DND-41 (cell line): ENCODE measurements at places on chromosomes 1 and 21.
A peak's percentile ranks its signal among the peaks of the same experiment; 100 is the strongest.

DNA sequence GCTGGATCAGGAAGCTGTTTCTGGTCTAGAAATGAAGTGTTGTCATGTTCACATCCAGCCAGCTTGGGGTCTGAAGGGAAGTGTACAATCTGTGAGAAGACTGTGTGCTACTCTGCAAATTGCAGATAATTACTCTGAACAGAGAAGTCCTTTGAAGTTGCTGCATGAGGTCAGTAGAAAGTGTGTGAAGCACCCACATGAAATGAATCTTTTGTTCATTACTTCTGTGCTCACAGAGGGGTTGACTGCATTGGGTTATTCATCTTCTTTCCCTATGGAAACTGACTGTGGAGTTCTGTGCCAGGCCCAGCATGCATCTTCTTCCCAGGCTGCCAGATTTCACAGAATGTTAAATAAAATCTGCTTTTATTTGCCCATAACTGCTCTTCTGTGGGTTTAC is 47.1 kb downstream of the CTH start:
- DNase-seq = no peak

GRCh38 chr21:39137248-39138178 is 45.7 kb downstream of the PSMG1 start:
- DNase-seq = peak; percentile 35

- DNase-seq = peak; percentile 43
These were observed 12.0 kb downstream of the MIIP start for GRCh38 chr1:12031039-12031980.

GRCh38 chr1:165409657-165410358 is 35.1 kb downstream of the RXRG start:
- DNase-seq = no peak

- no peak for DNase-seq
These were observed 152.7 kb downstream of the URB2 start for GRCh38 chr1:229778794-229779193.

DNA sequence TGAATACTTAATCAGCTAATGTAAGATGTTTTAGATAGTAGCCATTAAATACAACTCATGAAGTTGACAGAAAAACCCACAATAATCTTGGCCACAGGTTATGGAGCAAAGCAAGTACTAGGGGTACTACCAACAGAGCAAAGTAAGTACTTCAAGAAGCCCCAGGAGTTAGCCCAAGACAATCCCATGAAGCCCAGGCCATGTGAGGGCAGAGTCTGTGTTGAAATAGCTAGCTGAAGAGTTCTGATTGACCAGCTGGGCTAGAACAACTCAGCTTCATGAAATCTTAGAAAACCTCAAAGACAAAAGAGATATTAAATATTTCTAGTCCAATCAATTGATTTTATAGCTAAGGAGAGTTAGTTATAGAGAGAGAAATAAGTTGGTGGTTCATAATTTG is 212.9 kb upstream of the HOOK1 start:
- no peak for DNase-seq

GRCh38 chr1:156371553-156372264 is 2.7 kb downstream of the RHBG start:
- no peak for DNase-seq

DNA sequence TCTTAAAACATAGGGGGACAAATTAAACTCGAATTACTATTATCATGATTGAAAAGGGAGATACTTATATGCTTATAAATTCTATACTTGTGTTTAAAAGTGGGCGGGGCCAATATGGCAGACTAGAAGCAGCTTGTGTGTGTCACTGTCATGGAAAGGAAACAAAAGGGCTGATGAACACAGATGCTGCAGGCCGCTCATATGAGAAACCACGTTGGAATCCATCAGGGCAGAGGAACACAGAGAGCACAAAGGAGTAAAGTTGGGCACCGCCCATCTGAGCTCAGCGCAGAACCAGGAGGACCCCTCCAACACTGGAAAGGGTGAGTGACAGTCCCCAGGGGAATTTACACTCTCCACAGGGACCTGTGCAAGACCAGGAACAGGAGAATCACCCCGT is 107.0 kb downstream of the SLC5A9 start:
- no peak for DNase-seq

DNA sequence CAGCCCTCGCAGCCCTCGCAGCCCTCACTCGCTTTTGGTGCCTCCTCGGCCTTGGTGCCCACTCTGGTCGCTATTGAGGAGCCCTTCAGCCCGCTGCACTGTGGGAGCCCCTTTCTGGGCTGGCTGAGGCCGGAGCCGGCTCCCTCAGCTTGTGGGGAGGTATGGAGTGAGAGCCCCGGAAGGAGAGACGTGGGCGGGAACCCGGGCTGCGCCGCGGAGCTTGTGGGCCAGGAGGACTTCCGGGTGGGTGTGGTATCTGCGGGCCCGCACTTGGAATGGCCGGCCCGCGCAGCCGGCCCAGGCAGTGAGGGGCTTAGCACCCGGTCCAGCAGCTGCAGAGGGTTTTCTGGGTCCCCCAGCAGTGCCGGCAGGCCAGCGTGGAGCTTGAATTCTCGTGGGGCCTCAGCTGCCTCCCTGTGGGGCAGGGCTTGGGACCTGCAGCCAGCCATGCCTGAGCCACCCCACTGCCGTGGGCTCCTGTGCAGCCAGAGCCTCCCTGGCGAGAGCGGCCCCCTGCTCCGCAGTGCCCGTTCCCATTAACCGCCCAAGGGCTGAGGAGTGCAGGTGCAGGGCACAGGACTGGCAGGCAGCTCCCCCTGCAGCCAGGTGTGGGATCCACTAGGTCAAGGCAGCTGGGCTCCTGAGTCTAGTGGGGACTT is 9.9 kb upstream of the CFHR2 start:
- DNase-seq = no peak

DNA sequence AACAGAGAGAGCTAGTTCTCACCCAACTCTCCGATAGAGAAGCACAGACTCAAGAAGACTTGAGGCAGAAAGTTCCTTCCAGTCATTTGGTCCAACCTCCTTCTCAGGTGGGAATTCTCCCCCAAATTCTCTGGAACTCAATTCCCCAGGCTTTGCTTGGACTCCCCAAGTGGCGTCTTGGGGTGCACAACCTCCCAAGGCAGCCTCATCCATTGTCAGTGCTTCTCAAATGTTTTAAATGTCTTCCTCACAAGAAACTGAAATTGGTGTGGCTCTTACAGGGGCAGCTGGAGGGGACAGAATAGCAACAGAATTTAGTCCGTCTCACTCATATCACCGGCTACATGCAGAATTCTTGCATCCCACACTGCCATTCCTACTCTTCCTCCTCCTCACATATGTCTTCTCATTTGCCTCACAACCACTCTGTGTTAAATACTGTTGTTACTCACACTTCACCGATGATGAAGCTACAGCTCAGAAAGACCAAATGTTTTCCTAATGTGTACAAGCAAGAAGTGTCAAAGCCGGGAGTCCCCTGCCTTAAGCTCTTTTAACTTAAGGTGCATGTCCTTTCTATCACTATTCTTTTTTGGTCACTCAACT is 33.4 kb upstream of the CD84 start:
- DNase-seq = no peak

- no peak for DNase-seq
These were observed 63.0 kb downstream of the PIGK start for GRCh38 chr1:77156214-77156613.

GRCh38 chr1:239819096-239819495 is 272.6 kb upstream of the FMN2 start:
- no peak for DNase-seq

GRCh38 chr1:185045814-185046492 is 595 bp downstream of the RNF2 start:
- peak; percentile 52 for DNase-seq

DNA sequence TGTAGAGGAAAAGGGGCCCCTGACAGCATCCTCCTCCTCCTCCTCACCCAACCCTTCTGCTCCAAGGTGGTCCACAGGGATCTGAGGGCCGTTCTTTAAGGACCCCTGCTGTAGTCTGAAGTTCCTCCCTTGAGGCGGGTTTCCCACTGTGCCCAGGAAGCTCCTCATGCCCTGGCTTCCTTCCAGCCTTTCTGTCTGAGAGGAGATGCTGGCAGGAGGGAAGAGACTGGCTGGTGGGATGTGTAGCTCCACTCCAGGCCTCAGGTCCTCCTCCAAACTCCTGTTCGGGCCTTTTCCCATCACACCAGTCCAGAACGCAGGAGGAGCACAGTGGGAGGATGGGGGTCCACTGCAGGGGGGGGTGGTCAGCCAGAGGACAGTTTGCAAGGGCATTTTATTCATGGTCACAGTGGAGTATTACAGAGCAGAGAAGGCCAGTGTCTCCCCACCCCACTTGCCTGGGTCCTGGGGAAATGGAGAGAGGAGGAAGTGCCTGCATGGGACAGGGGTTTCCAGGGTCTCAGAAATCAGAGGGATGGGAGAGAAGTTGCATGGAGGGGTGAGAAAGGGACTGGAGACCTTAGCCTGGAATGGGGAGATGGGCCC is 7.8 kb downstream of the ETV3L start:
- no peak for DNase-seq

GRCh38 chr1:110161849-110162248 is 11.6 kb downstream of the SLC6A17 start:
- no peak for DNase-seq

DNA sequence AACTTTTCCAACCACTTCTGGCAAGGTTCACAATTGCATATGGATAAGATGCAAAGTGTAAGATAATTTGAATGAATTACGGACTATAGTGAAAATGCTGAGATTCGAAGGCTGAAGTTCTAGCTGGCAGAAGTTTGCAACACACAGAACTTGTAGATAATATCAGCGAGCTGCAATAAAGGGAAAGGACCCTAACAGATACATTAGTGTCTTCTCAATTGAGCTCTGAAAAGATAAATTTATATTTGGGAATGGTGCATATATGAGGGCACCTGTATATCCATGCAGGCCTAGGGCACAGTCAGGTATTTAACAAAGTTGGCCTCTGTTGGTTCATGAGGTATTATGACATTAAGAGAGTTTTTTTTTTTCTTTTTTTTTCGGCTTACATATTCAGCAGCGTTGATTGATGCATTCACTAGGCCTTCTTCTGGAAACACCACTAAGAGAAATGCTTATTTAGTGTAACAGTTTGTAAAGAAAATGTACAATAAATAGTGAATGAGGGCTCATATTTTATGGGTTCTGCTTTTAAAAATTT is 2.2 kb downstream of the NFIA start:
- no peak for DNase-seq

GRCh38 chr1:4075436-4076225 is 175.6 kb upstream of the C1orf174 start:
- no peak for DNase-seq

- no peak for DNase-seq
These were observed 4.1 kb downstream of the L1TD1 start for GRCh38 chr1:62198781-62199125.

GRCh38 chr1:94283462-94283861 is 46.1 kb upstream of the ARHGAP29 start:
- DNase-seq = no peak

GRCh38 chr21:33266789-33267135 is 595 bp downstream of the IL10RB start:
- peak; percentile 61 for DNase-seq

DNA sequence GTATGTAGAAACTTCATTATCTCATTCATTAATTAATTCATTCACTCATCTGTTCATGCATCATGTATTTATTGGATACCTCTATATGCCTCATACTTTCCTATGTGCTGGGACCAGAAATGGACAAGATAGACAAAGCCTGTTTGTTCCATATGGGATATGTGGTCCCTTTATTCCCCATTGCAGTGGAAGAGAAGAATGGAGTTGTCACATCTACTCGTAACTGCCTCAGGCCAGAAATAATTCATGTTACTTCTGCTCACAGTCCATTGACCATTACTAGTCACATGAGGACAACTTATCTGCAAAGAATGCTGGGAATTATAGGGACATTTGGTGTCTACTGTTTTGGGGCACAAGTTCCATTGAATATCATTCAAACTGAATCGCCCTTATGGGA is 327.8 kb downstream of the MATN1 start:
- no peak for DNase-seq

DNA sequence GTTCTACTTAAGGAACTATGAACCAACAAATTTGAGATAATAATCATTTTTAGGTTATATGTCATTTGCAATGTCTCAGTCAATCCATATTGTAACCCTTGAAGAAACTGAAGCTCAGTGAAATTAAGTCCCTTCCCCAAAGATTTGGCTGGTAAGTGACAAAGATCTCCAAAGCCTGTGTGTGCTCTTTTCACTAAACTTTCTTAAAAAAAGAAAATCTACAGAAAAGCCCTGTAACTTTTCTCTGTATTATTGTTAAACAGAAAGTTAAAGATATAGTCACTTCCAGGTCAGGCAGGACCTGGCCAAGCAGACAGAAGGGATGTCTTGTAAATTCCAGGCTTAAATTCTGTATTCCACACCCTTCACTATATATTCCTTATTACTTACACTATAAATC is 1.5 kb downstream of the LIX1L start:
- no peak for DNase-seq

GRCh38 chr1:912740-913301 is 10.9 kb upstream of the SAMD11 start:
- peak; percentile 15 for DNase-seq
